ENCODE measurements at places on chromosomes 6 and 20.
A peak's percentile ranks its signal among the peaks of the same experiment; 100 is the strongest.

DNA sequence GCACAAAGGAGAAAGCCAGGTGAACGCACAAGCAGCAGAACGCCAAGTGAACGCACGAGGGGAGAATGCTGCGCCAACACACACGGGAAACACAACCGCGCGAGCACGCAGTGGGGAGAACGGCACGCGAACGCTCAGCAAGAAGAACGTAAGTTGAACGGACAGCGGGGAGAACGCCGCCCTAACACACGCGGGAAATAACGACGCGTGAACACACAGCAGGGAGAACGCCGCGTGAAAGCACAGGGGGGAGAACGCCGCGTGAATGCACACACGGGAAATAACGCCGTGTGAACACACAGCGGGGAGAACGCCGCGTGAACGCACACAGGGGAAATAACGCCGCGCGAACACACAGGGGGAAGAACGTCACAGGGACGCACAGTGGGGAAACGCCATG, 54.7 kb downstream of the RNASET2 start:
- no peak for DNase-seq

GRCh38 chr6:84927551-84927950, 163.2 kb upstream of the TBX18 start:
- no peak for DNase-seq

DNA sequence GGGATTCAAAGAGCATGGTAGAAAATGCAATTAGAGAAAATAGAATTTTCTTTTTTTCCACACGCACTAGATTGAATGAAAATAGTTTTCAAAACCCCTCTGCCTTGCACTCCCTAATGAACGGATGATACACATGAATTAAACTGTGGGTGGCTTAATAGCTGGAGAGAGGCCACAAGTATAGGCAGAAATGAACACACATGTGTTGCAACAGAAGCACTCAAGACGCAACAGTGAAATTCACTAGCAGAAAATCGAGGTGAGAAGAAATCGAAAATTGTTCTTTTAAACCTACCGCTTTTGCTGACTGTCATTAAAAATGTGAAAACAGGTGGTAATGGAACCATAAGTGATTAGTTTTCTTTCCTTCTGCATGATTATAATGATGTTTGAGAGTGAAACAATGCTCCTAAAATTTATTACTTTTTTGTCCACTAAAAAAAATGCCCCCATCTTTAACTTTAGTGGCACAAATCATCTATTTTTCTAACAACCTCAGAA, 80.1 kb upstream of the SHLD1 start:
- no peak for DNase-seq

- no peak for DNase-seq
These were observed 91.2 kb downstream of the MAP3K5 start for GRCh38 chr6:136701045-136701444.

GRCh38 chr6:158154816-158155215, 13.2 kb downstream of the SERAC1 start:
- DNase-seq = no peak

- no peak for DNase-seq
These were observed 60.9 kb downstream of the SULF2 start for GRCh38 chr20:47724396-47724795.

GRCh38 chr6:21331235-21331634, 262.3 kb upstream of the SOX4 start:
- DNase-seq = no peak

GRCh38 chr6:13678255-13678983, 33.2 kb downstream of the RANBP9 start:
- no peak for DNase-seq

DNA sequence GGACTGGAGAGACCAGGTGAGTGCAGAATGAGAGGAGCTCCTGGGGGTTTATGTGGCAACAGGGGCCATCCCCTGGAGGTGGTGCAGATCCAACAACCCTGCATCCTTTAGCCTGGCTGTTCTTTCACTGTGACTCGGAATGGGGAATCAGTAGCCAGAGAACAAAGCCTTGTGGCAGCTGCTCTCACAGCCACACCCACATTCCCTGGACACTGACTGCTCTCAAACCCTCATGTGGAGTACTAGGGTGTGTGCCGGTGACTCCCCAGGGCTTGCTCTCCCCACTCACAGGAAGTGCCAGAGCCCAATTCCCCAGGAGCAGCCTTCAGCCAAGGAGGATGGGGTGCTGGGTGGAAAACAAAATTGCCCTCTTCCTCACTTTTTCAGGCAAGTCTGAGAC, 30.2 kb upstream of the GGTLC1 start:
- DNase-seq = no peak

DNA sequence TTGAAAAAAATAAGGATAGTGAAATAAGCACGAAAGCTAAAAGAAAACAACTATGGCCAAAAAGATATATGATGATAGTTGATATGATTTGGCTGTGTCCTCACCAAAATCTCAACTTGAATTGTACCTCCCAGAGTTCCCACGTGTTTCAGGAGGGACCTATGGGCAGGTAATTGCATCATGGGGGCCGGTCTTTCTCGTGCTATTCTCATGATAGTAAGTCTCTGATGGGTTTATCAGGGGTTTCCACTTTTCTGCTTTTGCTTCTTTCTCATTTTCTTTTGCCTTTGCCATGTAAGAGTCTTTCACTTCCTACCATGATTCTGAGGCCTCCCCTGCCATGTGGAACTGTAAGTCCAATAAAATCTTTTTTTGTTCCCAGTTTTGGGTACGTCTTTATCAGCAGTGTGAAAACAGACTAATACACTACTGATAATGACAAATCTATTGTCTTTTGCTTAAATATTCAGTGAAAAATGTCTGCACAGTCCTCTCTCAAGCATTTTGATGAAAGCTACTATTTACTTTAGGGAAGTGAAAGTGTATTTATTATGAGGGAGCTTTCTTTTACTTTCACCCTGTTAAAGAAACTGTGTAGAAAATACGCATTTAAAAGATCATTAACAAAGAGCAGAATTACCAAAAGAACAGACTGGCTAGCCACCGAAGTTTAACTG, 389.1 kb downstream of the HTR1B start:
- DNase-seq = no peak

DNA sequence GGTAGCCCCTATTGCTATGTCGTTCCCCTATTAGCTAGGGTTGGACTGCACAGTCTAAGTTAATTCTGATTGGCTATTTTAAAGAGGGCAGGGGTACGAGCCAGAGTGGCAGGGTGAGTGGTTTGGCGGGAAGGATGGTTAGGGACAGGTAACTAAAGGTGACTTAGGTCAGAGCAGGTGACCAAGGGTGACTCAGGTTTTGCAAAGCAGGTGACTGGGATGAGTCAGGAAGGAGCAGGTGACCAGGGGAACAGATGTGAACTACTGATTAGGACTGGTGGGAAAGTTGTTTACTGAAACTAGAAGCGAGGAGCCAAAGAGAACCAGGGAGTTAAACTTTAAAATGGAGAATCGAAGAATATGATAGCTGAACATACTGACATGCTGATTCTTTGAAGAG, 295.2 kb downstream of the GJA1 start:
- no peak for DNase-seq

DNA sequence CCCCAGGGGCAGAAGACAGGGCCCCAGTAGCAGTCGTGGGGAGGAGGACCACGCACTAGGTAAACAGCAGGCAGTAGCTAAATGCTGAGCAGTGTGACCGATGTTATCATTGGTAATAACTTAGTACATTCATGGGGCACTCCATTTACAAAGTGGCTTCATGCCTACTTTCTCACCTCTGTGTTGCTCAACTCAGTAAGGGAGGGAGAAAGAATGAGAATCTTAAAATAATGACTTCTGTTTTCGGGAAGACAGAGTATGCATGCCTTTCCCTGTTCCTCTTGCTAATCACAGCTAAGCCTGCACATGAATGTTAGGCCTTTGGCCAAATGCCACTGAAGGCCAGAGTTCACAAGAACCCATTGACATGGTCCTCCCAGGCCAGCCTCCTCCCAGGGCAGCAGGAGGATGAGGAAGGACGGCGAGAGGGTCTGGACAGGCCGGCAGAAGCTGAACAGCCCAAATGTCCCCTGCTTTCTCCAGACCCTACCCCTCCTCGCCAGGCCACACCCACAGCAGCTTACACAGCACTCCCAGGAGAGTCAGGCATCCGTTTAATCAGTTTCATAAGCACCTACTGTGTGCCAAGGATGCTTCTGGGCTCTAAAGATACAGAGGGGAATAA, 183.4 kb downstream of the ANKRD60 start:
- DNase-seq = no peak

DNA sequence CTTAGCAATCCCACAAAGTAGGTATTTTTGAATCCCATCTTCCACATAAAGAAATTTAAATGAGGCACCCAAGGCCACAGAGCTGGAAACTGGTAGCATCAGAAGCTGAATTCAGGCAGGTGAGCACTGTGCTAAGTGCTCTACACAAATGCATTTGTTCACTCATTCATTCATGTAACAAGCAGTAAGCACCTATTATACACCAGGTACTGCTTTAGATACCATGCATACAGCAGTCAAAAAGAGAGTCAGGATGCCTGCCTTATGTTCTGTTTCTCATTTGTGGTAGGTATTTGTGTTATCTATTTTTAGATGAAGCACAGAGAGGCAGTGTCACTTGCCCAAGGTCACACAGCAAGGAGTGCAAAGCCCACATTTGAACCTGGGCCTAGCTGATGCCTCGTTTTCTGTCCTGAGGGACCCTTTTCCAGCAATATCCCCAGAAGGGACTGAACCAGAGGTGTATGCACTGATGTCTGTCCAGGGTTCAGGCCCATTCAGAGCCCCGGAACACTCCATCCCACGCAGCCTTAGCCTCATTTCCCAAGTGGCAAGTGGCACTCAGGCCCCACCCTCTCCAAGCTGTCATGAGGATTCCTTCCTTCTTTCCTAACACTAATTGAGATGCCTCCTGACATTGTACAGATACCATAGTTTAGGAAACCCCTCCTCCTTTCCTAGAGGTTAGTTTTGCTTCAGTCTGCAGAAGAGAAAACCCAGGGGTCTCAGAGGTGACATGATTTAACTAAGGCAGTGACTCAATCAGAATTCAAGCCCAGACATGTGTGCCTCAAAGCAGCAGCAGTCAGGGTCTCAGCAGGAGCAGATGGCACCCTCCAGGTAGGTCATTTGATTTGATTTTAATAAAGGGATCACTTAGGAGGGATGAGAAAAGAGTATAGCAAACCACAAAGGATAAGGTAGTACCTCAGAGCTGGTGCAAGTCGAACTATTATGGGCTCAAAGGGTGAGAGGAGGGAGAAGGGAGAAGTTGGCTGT, 61.2 kb upstream of the SIRPA start:
- no peak for DNase-seq

- DNase-seq = no peak
These were observed 67.2 kb downstream of the PLCB4 start for GRCh38 chr20:9136114-9136513.

- DNase-seq = no peak
These were observed 93.4 kb downstream of the UST start for GRCh38 chr6:148840256-148840655.

GRCh38 chr6:111804627-111805235, 68.5 kb downstream of the FYN start:
- DNase-seq = peak; percentile 74

DNA sequence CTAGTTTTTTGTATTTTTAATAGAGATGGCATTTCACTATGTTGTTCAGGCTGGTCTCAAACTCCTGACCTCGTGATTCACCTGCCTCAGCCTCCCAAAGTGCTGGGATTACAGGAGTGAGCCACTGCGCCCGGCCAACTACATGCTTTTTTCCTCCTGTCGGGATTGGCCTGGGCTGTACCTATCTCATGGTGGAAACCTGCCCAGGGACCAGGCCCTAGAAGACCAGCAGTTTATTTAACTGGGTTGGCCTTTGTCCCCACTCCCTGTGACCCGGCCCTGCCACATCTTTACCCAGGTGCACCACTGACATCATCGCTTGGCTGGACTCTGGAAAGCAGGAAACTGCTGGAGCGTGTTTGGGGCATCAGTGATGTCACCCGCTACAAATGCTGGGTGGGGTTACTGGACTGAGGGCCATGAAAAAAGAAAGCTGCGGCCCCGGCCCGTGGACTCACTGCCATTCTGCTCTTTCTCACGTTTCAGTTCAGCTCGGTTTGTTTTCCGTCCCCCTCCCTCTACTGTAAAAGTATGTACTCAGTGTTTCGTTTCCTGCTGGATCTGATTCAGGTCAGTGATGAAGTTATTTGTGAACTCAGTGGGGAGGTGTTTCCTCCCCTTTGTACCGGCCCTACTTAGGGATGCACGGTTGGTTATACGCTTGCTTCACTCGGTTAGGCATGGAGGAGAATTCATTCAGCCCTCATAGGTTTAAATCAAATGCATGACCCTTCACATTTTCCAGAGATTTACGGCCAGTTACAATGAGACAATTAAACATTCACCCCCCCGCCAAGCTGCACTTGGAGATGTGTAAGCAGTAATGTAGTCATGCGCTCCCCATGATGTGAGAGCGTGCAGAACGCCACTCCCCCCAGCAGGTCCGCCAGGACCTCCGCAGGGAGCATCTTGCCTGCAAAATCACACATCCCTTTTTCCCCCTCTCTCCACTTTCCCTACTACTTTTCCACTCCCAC, 179.3 kb downstream of the MTHFD1L start:
- DNase-seq = no peak

DNA sequence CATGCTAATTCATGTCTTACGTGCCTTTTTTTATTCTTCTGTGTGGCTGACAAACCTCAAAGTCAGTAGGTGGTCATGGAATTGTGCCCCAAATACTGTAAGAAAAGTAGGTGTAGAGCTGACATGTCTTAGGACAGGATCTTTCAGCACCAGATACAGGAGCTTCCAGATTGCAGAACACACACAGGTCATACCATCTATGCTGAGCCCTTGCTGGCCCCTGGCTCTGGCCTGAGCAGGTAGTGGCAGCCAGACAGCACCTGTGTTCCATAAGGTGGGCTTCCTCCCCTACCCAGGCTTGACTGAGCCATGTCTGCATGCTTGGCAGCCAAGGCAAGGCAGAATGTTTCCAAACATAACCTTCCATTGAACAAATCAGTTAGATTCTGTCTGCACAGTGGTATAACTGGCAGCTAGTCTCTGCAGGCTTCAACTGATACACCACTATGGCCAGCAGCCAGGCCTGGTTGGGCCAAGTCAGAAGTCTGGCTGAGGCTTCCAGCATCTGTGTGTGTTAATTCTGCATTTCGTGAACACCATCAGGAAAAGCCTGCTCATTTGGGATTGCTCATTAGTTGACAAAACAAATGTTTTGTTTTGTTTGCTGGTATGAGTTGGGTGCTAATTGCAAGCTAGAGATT, 366.5 kb downstream of the FOXA2 start:
- no peak for DNase-seq

GRCh38 chr6:16251706-16252105, 13.3 kb downstream of the GMPR start:
- DNase-seq = no peak

DNA sequence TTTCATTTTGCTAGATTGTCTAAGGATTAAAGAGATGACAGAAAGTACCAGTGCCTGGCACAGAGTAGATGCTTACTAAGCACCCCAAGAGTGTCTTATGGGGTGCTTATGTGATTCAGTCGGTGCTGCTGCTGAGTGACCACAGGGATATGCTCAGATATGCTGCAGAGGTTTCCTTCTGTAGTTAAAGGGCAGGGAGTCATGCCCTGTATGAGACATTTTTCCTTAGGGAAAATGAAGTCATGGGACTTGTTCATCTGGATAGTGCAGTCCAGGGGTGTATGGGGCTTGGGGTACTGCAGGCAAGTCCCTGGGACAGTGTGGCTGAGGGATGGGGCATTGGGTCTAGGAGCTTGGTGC, 25.1 kb downstream of the TOX2 start:
- DNase-seq = no peak

All from activated naive CD4-positive, alpha-beta T cell treated with Interleukin-2 at 50 U/mL for 16 hours (primary cell).